ENCODE measurements at places on chromosomes 6 and 20.

GRCh38 chr20:53679597-53680309 is 86.1 kb upstream of the ZNF217 start:
- no peak for DNase-seq

DNA sequence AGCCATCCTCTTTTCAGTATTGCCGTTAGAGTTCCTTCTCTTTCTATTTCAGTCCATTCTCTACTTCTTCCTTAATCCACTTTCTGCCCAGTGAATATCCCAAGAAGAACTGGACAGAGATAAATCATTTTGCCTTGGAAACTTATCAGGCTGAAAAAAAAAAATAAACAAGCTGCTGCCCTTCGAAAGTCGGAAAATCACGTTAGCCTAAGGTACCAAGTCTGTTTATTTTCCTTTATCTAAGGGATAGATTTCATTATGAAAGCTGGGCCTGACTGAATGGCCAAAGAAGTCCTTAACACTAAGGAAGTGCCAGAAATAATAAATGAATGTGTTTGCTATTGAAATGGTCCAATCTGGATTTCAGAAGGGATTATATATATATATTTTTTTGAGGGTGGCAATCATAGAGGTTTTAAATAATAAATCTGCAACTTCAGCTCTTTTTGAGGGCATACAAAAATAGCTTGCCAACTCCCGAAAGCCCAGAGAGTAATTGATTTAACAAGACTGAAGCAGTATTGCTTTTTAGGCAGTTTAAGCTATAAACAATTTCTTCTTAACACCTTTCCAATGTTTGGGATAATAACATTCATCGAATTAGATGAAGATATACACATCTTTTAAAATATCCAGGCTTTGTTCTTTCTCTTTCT is 127.0 kb upstream of the STMND1 start:
- DNase-seq = no peak

DNA sequence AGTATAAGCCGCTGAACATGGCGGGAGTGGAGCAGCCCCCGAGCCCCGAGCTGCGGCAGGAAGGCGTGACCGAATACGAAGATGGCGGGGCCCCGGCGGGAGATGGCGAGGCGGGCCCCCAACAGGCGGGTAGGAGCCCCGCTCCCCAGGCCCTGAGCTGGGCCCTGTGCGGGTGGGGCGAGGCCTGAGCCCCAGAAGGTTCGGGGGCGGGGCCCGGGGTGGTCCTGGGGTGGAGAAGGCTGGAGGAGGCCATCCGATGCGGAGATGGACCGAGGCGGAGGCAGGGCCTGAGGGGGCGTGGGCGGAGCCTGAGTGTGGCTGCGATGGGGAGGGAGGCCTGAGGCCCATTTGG is 7.1 kb downstream of the L3MBTL1 start:
- DNase-seq = no peak

- DNase-seq = no peak
These were observed 33.1 kb upstream of the SMLR1 start for GRCh38 chr6:130794010-130794697.

DNA sequence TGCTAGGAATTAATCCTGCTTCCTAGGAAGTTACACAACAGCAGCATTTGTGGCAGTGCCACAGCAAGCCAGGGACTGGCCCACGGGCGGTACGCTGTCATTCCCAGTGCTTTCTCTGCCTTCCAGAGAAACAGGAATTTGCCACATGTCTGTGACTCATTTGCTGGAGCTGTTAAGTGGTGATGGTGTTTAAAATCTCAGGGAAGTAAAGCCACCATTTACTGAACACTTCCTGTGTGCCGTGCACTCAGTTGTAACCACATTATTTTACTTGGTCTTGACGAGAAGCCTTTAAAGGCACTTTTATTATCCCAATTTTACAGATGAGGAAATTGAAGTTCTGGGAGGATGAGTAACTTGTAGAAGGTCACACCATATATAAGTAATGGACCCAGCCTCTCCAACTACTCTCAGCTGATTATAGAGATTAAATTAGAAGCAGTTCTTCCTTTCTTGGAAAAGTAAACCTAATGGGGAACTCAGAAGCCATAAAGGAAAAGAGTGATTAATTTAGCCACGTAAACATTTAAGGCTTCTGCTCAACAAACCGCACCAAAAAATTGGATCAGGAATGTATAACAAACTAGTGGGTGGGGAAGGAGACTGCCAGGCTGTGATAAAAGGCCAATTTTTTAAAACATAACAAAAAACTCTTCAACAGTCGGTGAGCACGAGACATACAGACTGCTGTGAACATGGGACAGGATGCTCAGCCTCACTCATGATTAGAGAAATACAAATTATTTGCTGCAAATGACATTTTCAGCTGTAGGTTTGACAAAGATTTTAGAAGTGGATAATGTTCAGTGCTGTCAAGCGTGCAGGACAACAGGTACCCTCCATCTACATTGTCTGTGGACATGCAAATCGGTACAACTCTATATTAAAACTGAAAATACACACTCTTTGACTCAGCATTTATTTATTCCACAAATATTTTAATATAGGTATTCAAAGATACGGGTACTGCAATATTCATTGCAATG is 311.2 kb downstream of the NRN1 start:
- no peak for DNase-seq

DNA sequence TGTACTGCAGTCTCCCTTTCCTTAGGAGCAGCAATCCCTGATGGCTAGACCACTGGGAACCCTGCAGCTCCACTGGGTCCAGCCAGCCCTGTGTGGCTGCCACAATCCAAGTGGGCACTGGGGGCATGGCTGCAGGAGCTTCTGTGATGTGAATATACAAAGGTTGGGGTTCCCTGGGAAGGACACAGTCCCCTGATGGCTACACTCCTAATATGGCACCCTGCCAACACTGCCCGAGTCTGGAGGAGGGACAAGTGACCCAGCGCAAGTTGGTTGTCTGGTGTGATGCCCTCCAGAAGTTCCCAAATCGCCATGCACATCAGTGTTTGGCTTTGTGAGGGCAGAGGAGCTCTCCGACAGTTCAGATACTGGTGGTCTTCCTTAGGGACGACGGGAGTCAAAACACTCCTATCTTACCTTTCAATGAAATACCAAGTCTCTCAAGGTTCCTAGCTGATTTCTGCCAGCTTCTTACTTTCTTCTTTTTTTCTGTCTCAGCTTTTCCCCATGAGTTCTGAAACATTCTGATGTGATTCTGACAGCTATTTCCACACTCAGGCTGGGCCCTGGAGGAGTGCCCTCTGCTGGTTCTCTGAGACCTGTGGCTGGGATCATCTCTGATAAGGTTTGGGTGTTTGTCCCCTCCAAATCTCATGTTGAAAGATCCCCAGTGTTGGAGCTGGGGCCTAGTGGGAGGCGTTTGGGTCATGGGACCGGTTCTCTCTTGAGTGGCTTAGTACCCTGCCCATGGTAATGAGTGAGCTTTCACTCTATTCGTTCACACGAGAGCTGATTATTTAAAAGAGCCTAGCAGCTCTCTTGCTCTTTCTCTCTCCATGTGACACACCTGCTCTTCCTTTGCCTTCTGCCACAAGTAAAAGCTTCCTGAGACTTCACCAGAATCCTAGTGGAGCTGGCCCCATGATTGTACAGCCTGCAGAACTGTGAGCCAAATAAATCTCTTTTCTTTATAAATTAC is 15.5 kb upstream of the ZFP57 start:
- DNase-seq = no peak

- no peak for DNase-seq
These were observed 27.0 kb upstream of the DTNBP1 start for GRCh38 chr6:15689586-15690482.

- DNase-seq = no peak
These were observed 32.6 kb upstream of the FUCA2 start for GRCh38 chr6:143544011-143544696.

DNA sequence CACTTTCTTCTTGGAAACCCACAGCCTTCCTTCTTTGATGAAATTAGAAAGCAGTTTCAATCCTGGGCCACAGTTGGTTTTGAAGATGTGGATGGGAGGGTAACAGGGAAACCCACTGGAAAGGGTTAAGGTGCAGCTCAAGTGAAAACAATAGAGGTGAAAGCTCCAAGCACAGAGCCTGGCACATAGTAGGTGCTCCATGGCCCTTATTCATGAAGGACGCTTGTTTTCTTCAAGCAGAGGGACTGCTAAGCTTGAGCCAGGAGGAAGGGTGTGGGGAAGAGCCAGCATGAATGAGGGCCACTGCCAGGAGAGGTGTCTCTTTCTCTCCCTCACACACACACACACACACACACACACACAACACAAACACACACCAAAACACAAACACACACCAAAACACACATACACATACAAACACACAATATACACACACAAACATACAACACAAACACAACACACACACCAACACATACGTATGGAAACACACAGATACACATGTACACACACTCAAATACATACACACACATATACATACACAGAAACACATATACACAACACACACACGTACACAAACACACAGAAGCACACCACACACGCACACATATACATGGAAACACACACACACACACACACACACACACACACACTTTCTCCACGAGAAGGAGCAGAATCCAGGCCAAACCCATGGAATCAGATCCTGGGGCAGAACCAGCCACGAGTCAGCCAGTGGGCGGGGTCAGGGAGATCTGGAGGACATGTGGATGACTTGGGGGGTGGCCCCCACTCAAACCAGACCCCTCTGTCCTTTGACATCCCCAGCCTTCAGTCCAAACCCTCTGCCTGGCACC is 23.7 kb upstream of the RBPJL start:
- no peak for DNase-seq

DNA sequence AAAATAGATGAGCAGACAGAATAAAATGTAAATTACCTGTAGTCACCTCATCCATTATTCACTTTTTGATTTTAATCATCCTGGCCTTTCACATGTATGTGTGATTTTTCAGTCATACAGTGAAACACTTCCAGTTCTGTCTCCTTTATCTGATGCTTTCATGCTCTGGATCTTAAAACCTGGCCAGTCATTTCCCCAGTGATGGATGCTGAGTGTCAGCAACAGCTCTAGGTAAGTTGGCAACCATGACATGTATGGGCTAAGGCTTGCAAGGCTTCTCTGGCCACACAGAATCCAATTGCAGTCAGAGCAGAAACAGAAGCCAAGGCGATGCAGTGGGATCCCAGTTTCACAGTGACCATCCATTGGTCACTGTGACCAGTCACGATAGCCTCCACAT is 35.8 kb downstream of the FBXO9 start:
- DNase-seq = no peak

DNA sequence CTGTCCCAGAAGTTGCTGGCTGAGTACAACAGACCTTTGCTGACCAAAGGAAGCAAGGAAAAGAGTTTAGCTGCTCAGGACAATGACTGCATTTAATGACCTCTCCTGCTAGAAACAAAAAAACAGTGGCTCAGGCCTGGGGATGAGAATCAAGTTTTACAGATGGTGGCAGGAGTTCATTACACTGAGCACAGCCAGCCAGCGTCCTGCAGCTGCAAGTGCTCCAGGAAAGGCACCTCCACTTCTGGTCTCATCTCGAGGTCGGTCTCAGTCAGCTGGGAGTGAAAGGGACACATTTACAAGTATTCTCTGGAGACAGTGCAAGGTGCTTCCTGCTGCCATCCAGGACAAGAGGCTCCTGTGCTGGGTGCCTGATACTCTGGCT is 362.7 kb downstream of the THBS2 start:
- DNase-seq = peak; percentile 3

DNA sequence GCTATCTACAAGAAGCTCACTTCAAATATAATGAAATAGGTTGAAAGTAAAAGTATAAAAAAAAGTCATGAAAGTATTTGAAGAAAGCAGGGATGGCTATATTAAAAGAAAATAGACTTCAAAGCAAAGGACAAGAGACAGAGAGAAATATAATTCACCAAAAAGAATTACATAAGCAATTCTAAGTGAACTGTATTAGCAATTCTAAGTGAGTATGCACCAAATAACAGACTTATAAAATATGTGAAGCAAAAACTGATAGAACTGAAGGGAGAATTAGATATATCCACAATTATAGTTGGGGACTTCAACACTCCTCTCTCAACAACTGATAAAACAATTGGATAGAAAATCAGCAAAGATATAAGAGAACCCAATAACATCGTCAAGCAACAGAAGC is 38.8 kb upstream of the ID4 start:
- no peak for DNase-seq

DNA sequence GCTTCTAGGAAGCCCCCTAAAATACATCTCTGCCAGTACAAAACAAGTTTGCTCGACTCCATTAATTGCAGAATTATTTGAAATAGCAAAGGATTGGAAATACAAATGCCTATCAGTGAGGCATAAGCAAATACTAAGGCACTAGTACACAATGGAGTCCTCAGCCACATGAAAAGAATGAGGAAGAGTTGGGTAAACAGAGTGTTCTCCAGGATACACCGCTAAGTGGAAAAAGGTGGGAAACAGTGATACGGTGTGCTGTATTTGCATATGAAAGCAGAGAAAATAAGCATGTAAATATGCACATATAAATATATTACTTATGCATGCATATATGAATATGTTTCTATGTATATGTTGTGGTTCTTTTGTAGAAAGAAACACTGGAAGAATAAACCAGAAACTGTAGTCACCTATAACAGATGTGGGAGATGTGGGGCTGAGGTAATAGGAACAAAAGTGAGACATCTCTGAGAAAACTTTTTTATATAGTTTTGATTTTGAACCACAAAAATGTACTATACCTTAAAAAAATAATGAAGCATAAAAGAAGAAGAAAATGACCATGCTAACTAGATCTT is 143.4 kb upstream of the MYLIP start:
- DNase-seq = no peak

DNA sequence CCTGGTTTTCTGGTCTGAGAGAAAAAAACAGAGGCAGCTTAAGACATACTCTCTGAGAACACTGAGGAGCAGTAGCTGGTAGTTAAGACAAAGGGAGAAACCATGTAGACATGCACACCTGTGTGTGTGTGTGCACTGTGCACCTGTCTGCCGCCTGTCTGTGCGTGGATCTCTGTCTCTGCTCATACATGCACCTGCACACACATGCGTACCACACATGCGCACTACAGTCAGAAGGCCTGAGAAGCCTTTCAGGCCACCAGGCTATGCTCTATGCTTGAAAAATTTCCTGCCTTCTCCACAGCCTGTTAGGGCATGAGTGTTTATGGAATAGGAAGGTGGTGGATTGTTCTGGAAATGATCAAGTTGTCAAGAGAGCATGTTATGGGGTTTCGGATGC is 103.5 kb downstream of the CDH4 start:
- no peak for DNase-seq

DNA sequence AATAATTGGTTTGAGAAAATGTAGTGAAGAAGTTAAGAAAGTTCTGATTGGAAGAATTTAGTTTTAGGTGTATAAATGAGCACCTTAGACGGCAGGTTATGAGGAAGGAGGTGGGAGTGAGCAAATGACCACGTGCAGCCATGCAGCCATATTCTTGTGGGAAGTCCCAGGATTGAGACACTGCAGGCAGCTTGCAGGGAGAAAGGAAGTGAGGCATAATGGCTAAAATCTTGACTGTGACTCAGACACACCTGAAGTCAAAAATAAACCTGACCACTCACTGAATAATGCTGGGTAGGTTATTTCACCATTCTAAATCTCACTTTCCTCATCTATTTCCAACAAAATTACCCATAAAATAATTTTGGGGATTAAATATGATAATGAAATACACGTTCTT is 16.6 kb downstream of the DSE start:
- no peak for DNase-seq

All from ovary (tissue), 10 donors.